Hair follicular keratinocyte (primary cell): ENCODE measurements at places on chromosomes 5 and 9. TPM values are rescaled to one million over a fixed set of nuclear protein-coding genes. Genes with fewer than 3 reads are reported as not detected.

WASHC1 gene
- total RNA-seq: 3.4 and 5.2 TPM in 2 replicates

ARL10 gene
- 2.5 and 4.8 TPM in 2 replicates for total RNA-seq

RPL7A gene
- total RNA-seq: 2,877 and 3,258 TPM in 2 replicates

IGIP gene
- 0.87 and 1.9 TPM in 2 replicates for total RNA-seq

GPR151 gene
- total RNA-seq: not detected in 2 replicates

CCDC152 gene
- total RNA-seq: 4.5 and 5.3 TPM in 2 replicates

KCNN2 gene
- total RNA-seq: not detected in 2 replicates

FOXD4L3 gene
- total RNA-seq: not detected in 2 replicates

HMCN2 gene
- total RNA-seq: not detected in 2 replicates

SLC34A1 gene
- total RNA-seq: not detected in 2 replicates

PCDHB5 gene
- not detected in 2 replicates for total RNA-seq

HTR1A gene
- not detected in 2 replicates for total RNA-seq

ENTREP1 gene
- 0.08 and 0.19 TPM in 2 replicates for total RNA-seq

CLTA gene
- 253 and 302 TPM in 2 replicates for total RNA-seq

GPRIN1 gene
- 8.7 and 11.0 TPM in 2 replicates for total RNA-seq

TTC23L gene
- total RNA-seq: not detected in 2 replicates

AGTPBP1 gene
- total RNA-seq: 11.2 and 12.7 TPM in 2 replicates

NTNG2 gene
- 0.08 TPM in 1 of 2 replicates, not detected in the other for total RNA-seq

C9orf153 gene
- total RNA-seq: not detected in 2 replicates

GRIA1 gene
- 1.3 TPM in 1 of 2 replicates, not detected in the other for total RNA-seq

DND1 gene
- total RNA-seq: 0.78 and 1.6 TPM in 2 replicates

GFI1B gene
- not detected in 2 replicates for total RNA-seq

TNC gene
- 155 and 263 TPM in 2 replicates for total RNA-seq

CAPSL gene
- total RNA-seq: not detected in 2 replicates

GLRA1 gene
- total RNA-seq: not detected in 2 replicates

TEX48 gene
- not detected in 2 replicates for total RNA-seq

WNK2 gene
- total RNA-seq: not detected in 2 replicates

LCN12 gene
- not detected in 2 replicates for total RNA-seq

PCDHGA9 gene
- 0.53 and 0.70 TPM in 2 replicates for total RNA-seq

CDC25C gene
- 5.2 and 11.9 TPM in 2 replicates for total RNA-seq

ANXA2R gene
- 0.15 and 0.31 TPM in 2 replicates for total RNA-seq

CAVIN4 gene
- under 0.01 and 0.08 TPM in 2 replicates for total RNA-seq

PDZD2 gene
- total RNA-seq: 3.0 and 5.1 TPM in 2 replicates

ANXA1 gene
- 497 and 655 TPM in 2 replicates for total RNA-seq
